ENCODE measurements at places on chromosomes 7 and 10. TPM values are rescaled to one million over a fixed set of nuclear protein-coding genes. Genes with fewer than 3 reads are reported as not detected.

NEUROG3 gene
- total RNA-seq: not detected

NPFFR1 gene
- total RNA-seq: under 0.01 TPM

PWWP2B gene
- 18.4 TPM for total RNA-seq

ANKRD2 gene
- 5.1 TPM for total RNA-seq

TNS3 gene
- 67.8 TPM for total RNA-seq

TBXAS1 gene
- 15.6 TPM for total RNA-seq

PAX4 gene
- not detected for total RNA-seq

AGAP6 gene
- total RNA-seq: 8.1 TPM

TAS2R3 gene
- total RNA-seq: not detected

AOAH gene
- not detected for total RNA-seq

Measured in A549 treated with AZD2906 at 1 μM for 4 hours (cell line).